ENCODE measurements at places on chromosomes 4 and X.

DNA sequence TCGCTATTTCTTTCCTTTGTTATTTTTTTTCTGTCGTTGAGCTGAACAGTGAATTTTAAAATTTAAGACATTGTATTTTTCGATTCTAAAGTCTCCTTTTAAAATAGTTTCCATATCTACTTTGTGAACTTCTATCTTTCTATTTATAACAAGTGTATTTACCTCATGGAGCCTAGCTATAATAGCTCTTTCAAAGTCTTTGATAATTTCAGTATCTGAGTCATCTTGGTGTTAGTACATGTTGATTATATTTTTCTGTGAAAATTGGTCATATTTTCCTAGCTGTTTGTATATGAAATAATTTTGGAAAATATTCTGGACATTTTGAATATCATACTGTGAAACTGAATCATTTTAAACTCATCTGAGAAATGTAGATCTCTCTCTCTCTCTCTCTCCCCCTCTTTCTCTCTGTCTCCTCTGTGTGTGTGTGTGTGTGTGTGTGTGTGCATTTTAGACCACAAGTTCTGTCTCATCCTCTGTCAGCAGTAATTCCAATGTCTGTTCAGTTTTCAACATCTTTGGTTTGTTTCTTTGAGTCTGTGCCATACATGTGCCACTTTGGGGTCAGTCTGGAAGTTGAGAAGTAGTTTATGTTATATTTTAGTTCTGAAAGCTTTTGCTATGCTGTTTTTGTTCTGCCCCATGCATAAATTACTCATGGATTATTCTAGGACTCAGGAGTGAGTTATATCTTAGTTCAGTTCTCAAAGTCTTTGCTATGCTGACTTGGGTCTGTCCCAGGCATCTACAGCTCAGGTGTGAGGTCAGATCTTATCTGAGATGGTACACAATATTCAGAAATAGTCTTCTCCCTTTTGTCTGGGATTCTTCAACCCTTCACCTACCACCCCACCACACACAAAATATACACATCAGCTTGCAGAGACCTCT is 366.4 kb upstream of the CASK start:
- no peak for DNase-seq

GRCh38 chr4:130922955-130923354 is 1827.0 kb downstream of the C4orf33 start:
- DNase-seq = no peak

GRCh38 chrX:30568136-30568535 is 9.4 kb downstream of the TASL start:
- DNase-seq = no peak

DNA sequence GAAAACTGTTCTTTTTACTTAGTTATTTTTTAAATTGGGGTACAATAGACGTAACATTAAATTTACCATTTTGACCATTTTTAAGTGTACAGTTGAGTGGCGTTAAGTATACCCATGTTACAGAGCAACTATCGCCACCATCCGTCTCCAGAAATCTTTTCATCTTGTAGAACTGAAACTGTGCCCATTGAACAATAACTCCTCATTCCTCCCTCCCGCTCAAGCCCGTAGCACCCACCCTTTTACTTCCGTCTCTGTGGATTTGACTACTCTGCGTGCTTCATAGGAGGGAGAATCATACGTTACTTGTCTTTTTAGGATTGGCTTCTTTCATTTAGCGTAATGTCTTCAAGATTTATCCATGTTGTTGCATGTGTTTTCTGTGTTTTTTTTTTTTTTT is 55.3 kb downstream of the TMEM131L start:
- DNase-seq = no peak

- no peak for DNase-seq
Measured at GRCh38 chrX:50769389-50770063, 44.5 kb downstream of the SHROOM4 start.

- no peak for DNase-seq
Measured at GRCh38 chr4:158131027-158131426, 41.8 kb downstream of the GASK1B start.

- no peak for DNase-seq
Measured at GRCh38 chrX:103248553-103248952, 6.4 kb downstream of the TCEAL8 start.

GRCh38 chr4:40202474-40202873 is 5.6 kb downstream of the RHOH start:
- DNase-seq = no peak

- no peak for DNase-seq
Measured at GRCh38 chr4:133316909-133317308, 167.8 kb downstream of the PCDH10 start.

DNA sequence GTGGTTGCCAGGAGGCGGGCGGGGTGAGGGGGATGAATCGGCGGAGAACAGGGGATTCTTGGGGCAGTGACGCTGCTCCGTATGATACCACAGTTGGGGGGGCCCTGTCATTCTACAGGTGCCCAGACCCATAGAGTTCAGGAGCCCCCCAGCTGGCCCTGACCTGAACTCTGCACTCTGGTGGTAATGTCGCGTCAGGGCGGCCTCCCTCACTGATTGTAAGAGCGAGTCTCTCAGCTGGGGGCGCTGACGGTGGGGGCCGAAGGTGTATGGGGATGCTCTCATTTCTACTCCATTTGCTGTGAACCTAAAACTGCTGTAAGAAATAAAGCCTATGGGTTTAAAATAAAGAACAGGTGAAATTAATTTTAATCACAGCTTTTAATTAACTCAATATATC is 91.8 kb upstream of the PSAPL1 start:
- no peak for DNase-seq

GRCh38 chr4:9927341-9928007 is 93.8 kb downstream of the SLC2A9 start:
- DNase-seq = no peak

DNA sequence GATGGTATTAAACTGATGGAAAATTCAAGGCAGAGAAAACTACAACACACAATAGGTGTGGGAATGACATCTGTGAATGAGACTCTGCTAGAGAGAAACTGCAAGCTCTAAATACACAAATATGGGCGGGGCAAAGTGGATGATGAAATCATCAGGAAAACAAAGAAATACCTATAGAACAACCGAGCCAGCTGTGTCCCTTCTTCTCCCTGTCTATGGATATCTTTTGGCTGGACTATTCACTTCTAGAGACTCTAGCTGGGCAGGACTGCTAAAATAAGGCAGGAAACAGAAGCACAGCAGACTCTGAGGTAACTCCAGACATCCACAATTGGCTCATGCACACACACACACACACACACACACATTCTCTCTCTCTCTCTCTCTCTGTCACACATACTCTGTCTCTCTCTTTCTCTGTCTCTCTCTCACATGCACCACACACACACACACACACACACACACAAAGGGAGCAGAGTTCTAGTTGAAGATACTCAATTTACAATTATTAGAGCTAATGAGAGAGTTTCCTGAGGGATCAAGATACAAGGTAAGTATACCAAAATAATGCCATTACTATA is 27.2 kb upstream of the EDNRA start:
- DNase-seq = no peak

DNA sequence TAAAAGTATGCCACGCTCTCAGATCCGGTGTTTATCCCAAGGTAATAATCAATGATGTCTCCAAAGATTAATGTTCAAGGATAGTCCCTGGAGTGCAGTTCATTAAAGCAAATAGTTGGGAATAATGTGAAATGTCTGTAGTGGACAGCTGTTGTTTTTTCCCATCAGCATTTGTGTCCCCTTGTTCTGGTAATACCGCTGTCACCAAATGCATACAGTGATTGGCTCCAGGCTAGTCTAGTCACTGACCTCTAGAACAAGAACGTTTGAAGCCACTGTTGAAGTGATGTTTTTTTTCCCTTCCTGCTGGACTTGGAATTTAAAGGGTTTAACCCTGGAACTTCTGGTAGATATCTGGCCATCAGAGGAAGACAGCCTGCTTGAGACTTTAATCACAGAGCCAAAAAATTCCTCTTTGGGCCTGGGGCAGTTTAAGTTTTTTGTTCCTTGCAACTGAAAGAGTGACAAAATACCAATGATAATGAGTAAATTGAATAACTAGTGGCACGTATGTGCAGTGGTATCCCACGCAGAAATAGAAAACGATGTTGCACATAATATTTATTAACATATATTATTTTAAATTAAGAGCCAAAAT is 30.6 kb downstream of the HSD17B11 start:
- DNase-seq = no peak

GRCh38 chrX:115892787-115893671 is 277.5 kb upstream of the AGTR2 start:
- peak; percentile 54 for DNase-seq

- no peak for DNase-seq
Measured at GRCh38 chrX:41033299-41033698, 51.9 kb upstream of the USP9X start.

DNA sequence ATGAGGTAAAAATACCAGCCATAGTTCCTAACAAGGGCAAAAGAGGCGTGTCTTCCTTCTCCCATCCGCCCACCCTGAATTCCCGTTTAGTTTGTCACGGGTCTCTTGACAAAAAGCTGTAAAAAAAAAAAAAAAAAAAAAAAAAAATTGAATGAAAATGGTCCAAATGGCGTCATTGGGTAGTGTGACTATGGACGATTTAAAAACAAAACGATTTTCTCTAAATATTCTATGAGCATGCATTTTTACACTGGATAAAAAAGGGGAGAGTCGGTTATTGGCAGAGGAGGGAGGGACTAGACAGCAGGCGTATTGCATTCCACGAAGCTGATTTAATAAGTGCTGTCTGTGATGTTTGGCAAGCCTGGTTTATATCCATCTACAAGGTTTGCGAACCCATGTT is at the start of gene FAM133A:
Gene FAM133A (plus strand): TSS at position 338 of the 403 bp plus-strand sequence. CDS start 35,214 bp downstream, outside the sequence.
- DNase-seq = no peak

DNA sequence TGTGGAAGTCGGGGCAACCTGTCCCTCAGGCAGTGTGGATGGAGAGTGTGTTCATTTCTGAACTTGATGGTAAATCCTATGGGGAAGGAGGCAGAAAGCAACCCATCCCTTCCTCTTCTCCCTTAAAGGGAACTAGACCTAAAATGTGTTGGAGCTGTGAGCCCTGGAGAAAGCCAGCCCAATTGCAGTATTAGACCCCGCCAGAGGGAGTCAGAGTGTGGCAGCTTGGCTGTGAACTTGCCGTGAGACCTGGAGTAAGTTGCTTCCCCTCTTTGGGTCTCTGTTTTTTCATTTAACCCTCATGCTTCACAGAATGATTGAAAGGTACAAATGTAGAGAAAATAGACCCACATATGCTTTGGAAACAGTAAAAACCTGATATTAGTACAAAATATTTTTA is 108.7 kb upstream of the PAK3 start:
- DNase-seq = no peak

- no peak for DNase-seq
Measured at GRCh38 chrX:43500996-43501694, 155.0 kb upstream of the MAOA start.

- DNase-seq = no peak
Measured at GRCh38 chr4:155353923-155354540, 22.7 kb downstream of the MAP9 start.

- DNase-seq = no peak
Measured at GRCh38 chrX:9700555-9700954, 65.1 kb downstream of the GPR143 start.

DNA sequence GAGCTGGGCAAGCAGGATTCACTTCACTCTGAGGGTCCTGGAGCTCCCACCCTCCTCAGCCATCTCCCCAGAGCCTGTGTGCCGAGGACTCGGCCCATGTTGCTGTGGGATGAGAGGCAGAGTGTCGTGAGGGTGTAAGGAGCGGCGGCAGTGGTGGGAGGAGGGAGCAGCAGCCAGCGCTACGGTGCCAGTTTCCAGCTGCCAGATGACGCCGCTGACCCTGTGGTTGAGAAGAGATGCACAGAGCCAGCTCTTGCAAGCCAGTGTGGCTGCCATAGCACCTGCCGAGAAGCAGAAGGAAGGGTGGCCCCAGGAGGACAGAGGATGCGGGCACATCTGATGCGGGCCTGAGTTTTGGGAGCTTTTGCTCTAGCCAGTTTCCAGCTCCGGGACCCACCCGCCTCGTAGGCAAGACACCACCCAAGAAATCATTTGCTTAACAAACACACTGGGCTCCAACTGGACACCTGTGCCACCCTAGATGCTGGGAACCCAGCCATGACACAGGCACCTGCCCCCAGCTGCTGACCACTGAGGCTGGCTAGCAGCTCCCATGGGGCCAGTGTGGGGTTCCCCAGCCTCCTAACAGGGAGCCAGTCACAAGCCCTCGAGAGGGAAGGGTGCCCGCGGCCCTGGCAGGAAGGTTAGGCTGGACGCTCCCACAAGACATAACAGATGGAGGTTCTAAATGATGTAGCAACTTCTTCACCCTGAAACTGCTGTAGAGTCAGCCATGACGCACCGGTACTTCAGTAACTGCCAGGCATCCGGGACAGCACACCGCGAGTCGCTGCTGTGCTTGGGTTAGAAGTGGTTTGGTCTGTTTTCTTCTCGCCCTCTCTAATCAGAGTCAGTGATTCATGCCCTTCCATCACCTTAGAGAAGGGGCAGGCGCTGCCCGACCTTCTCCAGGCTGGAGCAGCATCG is 8.9 kb downstream of the MSANTD1 start:
- DNase-seq = no peak

GRCh38 chr4:134390319-134390718 is 188.7 kb upstream of the PABPC4L start:
- no peak for DNase-seq

DNA sequence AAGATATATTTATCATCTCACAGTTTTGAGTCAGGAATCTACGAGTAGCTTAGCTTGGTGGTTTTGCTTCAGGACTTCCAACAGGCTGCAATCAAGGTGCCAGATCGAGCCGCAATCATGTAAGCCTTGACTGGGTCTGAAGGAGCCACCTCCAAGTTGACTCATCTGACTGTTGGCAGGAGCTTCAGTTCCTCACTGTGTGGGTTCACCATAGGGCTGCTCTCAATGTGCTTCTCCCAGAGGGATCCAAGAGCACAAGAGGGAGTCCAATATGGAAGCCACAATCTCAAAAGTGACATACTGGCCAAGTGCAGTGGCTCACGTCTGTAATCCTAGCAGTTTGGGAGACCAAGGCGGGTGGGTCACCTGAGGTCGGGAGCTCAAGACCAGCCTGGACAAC is 26.5 kb downstream of the DCHS2 start:
- DNase-seq = no peak

GRCh38 chr4:126853715-126854114 is 779.0 kb upstream of the INTU start:
- no peak for DNase-seq

GRCh38 chrX:72125331-72126047 is 6.2 kb downstream of the RTL5 start:
- no peak for DNase-seq

DNA sequence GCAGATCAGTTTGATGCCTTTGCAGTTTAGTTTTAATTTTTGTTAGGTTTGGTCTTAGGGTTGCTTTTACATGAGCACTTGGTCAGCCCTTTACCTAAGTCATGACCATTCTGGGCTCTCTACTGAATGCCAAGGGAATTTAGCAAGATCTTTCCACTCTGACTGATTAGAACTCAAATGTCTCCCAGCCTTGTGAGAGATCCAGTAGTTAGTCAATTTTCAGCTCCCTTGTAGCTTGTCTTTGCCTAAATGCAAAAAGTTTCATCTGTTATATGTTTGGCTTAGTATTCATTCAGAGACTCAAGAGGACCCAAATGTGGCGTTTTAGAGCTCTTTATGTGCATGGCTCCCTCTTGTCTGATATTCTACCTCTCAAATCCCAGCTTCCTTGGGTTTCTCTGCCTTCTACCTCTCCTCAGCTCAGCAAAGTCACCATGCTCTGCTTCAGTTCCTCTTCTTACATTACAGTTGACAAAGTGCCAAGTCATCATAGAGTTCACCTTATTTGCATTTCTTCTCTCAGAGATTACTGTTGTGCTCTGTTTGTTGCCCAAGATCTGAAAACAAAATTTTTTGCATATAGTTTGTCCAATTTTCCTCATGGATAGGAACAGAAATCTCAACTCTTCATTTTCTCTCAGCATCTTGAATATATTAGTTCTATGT is 17.5 kb upstream of the JAKMIP1 start:
- DNase-seq = no peak

GRCh38 chrX:9938516-9938915 is 28.6 kb upstream of the CLDN34 start:
- no peak for DNase-seq
